ENCODE measurements at places on chromosomes 7 and 10.

DNA sequence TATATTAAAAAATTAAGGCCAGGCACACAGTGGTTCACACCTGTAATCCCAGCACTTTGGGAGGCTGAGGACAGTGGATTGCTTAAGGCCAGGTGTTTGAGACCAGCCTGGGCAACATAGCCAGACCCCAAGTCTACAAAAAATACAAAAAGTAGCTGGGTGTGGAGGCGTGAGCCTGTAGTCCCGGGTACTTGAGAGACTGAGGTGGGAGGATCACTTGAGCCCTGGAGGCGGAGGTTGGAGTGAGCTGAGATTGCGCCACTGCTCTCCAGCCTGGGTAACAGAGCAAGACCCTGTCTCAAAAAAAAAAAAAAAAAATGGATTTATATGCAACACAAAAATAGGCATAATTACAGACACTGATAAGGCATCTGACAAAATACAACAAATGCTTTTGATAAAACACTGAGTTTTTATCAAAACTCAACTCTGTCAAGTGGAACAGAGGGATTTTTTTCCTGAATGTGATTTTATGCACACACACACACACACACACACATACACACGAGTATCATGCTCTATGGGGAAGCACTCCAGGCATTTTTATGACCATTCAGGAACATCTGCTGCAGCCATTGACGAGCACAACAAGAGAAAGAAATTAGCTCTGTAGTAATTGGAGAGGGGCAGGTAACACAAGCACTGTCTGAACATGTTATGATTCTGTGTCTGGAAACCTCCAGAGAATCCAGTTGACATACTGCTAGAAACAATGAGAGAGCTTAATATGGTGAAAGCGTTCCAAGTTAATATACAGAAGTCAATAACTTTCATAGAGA is 193.1 kb downstream of the WDR37 start:
- DNase-seq, result peak; percentile 92

GRCh38 chr7:101816595-101817470 is 593 bp upstream of the CUX1 start:
- no peak for DNase-seq

GRCh38 chr7:48004638-48005037 is 24.3 kb downstream of the SUN3 start:
- DNase-seq, result no peak

GRCh38 chr7:148264933-148265557 is 325.5 kb upstream of the C7orf33 start:
- no peak for DNase-seq

GRCh38 chr10:59126991-59127390 is 49.5 kb upstream of the PHYHIPL start:
- DNase-seq, result no peak

DNA sequence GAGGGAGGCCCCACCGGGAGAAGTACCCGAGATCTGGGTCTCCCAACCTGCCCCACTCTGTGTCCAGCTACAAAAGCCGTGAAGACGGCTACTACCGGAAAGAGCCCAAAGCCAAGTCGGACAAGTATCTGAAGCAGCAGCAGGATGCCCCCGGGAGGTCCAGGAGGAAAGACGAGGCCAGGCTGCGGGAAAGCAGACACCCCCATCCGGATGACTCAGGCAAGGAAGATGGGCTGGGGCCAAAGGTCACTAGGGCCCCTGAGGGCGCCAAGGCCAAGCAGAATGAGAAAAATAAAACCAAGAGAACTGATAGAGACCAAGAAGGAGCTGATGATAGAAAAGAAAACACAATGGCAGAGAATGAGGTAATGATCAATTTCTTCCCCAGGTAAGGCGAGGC is 59.1 kb upstream of the PDCD4 start:
- no peak for DNase-seq

- no peak for DNase-seq
Observed at GRCh38 chr10:81127931-81128330, 590.2 kb downstream of the SH2D4B start.

GRCh38 chr7:30543813-30544525 is 39.3 kb upstream of the GGCT start:
- DNase-seq, result no peak

DNA sequence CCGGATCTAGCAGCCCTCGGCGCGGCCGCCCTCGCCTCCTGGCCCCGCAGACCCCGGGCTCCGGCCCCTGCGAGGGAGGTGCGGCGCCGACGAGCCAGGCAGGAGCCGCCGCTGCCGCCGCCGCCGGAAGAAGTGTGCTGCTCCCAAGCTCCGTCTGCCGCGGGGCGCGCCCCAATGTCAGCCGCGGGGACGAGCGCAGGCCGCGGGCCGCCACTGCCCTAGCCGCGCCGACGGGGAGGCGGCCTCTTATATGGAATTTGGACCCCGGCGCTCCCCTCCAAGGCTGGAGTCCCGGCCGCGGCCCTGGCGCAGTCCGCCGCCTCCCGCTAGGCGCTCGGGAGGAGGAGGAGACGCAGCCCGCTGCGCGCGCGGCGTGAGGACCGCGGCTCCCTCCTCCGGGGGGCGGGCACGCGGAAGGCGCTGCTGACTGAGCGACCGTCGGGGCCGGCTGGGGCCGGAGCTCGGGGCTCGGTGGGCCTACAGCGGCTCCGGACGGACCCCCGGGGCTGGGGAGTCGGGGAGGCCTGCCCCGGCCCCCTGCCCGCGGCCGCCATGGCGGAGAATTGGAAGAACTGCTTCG is at the start of gene TRIM8:
Gene TRIM8, plus strand, starts transcription at position 414 of the 580 bp plus-strand sequence. Its CDS starts 139 bp downstream, at position 553.
- DNase-seq, result no peak

DNA sequence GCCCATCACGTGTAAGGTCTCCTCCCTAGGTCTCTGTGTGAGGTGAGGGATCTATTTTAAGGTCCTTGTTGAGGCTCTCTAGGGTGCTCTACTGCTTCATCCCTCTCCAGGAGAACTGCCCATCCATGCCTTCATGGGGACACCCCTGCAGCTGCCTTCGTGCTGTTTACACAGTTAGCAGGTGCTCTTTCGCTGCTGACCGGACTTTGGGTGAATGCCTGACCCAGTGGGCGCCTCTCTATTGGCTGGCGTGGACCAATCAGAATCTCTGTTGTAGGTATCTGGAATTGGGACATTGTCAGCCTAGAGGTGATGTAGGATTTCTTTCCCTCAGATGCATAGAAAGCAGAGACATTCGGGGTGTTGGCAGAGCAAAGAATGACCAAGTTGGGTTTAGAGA is 38.7 kb upstream of the HMX3 start:
- no peak for DNase-seq

GRCh38 chr10:63555330-63555729 is 34.1 kb downstream of the REEP3 start:
- DNase-seq, result no peak

- DNase-seq, result peak; percentile 57
Observed at GRCh38 chr10:47364366-47364765, 16.2 kb downstream of the RBP3 start.

GRCh38 chr7:149838992-149839408 is 825 bp downstream of the ZNF862 start:
- DNase-seq, result no peak

DNA sequence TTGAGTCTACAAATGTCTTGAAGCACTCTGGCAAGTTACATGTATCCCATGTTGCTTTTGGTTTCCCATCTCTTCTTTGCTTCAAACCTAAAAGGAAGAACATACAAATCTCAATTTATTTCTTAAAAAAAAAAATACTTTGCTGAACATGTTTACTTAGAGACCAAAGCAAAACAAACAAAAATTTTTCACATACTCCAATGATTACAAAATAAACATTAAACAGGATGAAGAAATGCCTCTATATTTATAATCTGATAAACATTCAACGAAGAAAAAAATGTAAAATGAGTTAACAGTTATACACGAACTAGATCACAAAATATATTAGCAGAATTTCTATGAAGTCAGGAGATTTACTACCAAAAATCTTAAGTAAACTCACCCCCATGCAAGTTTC is 31.3 kb downstream of the FAM204A start:
- DNase-seq, result no peak

- no peak for DNase-seq
Observed at GRCh38 chr7:73971704-73972341, 56.1 kb upstream of the ELN start.

- no peak for DNase-seq
Observed at GRCh38 chr10:118965645-118966044, 63.9 kb upstream of the NANOS1 start.

GRCh38 chr7:23332193-23332592 is 33.1 kb downstream of the MALSU1 start:
- no peak for DNase-seq

DNA sequence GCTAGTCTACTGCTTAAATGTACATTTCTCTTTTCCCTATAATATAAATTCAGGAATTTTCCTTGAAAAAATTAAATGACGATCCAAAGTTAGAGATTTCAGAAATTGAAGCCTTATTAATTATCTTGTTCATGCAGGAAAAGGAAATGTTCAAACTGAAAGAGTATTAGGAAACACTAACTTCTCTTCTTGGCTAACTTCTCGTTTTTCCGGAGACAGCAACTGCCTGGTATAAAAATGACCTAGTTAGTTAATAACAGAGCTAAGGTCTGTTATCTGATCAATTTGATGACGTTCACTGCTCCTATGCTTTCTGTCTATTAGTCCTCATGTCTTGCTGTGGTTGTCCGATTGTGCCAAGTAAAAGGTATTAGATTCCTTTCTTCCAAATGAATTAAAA is 212.5 kb downstream of the DGKB start:
- DNase-seq, result no peak

- no peak for DNase-seq
Observed at GRCh38 chr7:30159163-30159562, 24.4 kb downstream of the MTURN start.

- DNase-seq, result no peak
Observed at GRCh38 chr10:8247191-8247590, 192.7 kb downstream of the GATA3 start.

GRCh38 chr7:144606261-144606660 is 202.8 kb upstream of the NOBOX start:
- DNase-seq, result no peak

- no peak for DNase-seq
Observed at GRCh38 chr10:102743078-102743587, 615 bp upstream of the WBP1L start.

DNA sequence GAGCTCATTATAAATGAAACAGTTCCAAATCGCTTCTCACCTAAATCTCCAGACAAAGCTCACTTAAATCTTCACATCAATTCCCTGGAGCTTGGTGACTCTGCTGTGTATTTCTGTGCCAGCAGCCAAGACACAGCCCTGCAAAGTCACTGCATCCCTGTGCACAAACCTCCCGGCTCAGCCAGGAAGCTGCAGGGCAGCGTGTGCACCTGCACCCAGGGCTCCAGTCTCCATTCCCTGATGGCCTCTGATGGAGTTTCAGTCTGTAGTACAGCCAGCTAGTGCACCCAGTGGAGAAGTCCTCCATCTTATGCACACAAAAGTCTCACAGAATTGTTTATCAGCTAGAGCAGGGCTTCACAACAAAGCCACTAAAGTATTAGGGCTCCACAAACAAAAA is 51.1 kb upstream of the PRSS58 start:
- DNase-seq, result no peak

DNA sequence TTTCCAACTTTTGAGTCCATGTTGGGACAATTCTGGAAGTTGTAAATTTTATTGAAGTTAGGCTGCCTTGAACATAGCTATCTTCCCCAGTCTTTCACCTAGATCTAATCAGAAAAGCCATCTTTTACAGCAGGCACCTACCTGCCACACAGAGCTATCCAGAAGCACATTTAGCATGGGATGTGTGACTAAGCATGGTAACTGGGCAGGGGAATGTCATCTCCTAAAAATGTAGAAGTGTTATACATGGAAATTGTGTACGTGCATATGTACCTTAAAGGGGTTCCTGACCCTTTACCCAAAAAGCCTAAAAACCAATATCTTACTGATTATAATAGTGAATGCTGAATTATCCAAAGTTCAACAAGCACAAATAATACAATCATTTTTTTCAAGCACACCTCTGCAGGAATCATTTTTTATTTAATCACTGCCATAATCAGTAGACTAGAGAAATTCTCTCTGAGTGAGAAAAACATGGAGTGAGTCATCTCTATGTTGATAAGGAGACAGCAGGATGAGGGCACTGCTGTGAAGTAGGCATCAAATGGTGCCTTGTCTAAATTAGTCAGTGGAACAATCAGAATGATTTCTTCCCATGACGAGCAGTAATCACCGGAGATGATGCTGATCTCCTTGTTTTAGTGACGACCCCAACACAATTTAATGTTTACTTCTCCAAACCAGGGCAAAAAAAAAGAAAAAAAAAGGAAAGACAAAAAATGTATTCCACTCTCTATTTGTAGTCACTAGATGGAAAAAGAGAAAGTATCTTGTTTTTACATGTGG is 75.9 kb downstream of the SORBS1 start:
- no peak for DNase-seq
